Liver (tissue), 10 donors: ENCODE measurements at places on chromosomes 12 and 14. TPM values are rescaled to one million over a fixed set of nuclear protein-coding genes. Genes with fewer than 3 reads are reported as not detected.

MYL2 gene
- total RNA-seq = not detected

PPP1R36 gene
- total RNA-seq = 0.08 TPM

NGB gene
- total RNA-seq = not detected

WSB2 gene
- total RNA-seq = 25.7 TPM

WNT1 gene
- total RNA-seq = not detected
